ENCODE measurements at places on chromosomes 1 and 21.

DNA sequence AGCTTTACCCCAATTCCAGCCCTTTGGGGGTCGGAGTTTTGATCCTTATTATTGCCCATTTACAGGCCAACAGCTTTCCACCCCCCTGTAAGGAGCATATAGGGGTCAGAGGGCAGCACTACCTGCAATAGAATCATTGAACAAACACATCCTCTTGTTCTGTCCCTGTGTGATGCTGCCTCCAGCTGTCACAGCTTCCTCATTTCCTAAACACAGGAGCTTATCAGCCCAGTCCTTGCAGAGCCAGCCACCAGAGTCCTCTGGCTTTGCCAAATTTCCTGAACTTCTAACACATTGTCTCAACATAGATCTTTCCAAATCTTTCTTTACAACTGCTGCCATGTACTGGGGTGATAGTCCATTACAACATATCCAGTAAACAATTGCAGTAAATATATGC is 32.8 kb upstream of the PTBP2 start:
- no peak for DNase-seq

DNA sequence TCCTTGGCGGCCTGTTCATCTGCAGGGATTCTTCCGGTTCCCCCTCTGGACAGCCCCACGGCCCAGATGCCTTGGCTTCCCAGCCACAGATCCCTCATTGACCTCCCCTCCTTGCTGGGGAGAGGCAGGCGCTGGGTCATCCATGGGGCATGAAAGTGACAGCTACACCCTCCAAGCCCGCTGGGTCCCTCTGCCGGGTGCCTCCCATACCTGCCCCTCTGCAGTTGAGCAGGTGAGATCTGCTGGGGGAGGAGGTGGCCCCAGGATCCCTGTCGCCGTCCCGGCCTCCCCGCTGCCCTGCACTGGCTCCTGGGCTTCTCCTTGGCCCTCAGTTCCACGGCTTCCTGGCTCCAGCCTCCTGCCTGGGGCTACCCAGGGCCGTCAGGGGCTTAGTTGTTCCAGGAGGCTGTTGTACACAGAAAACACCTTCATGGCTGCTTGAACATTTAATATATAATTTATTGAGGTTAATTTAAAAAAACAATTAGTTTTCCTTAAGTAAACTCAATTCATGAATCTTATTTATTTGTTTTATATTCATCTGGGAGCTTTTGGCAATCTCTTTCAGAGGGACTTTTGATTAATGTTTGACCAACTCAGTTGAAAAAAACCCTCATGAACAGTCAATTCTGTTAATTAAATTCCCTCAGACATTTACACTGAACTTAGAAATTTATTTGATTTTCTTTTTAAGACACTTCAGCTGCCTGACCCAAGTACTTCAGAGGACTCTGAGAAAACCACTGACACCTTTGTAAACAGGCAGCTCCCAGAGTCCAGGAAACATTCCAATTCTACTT is 67.6 kb upstream of the ABCG1 start:
- no peak for DNase-seq

DNA sequence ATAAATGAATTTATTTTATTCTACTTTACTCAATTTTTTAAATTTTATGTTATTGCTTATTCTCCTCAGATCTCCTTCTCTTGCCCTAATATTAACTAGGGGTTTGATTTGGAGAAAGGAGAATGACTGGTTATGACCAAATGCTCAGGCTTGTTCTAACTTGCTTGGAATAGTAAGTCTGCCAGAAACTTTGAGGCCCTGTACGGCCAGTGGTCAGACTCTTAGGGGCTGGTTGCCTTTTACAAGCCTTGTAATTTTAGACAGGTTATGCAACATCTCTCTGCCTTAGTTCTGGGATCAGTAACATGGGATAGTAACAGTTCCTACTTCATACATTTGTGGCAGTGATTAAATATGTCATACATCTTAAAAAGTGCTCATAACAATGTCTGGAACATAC is 279.5 kb downstream of the DUSP10 start:
- no peak for DNase-seq

GRCh38 chr1:113946112-113946511 is 17.0 kb downstream of the HIPK1 start:
- DNase-seq = no peak

GRCh38 chr1:220895412-220895946 is 16.2 kb downstream of the HLX start:
- no peak for DNase-seq

- no peak for DNase-seq
Observed at GRCh38 chr1:81554534-81554933, 246.2 kb upstream of the ADGRL2 start.

DNA sequence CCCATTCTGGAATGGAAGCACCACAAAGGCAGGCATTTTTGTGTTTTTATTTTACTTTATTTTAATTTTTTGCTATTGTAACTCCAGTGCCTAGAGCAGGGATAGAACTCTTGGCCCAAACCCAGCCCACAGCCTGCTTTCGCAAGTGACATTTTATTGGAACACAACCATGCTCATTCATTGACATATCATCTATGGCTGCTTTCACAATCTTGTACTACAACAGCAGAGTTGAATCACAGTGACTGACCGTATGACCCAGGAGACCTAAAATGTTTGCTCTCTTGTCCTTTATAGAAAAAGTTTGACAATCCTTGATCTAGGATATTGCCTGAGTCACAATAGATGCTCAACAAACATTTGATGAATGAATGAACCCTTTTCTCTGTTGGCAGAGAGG is 83.9 kb upstream of the ATP1A1 start:
- no peak for DNase-seq

- no peak for DNase-seq
Observed at GRCh38 chr1:114750780-114751179, 7.0 kb downstream of the CSDE1 start.

- no peak for DNase-seq
Observed at GRCh38 chr1:62457955-62458354, 21.1 kb downstream of the USP1 start.

- DNase-seq = no peak
Observed at GRCh38 chr1:76548513-76549100, 318.7 kb upstream of the ST6GALNAC5 start.

GRCh38 chr1:227900571-227901051 is 47.1 kb downstream of the WNT9A start:
- no peak for DNase-seq

DNA sequence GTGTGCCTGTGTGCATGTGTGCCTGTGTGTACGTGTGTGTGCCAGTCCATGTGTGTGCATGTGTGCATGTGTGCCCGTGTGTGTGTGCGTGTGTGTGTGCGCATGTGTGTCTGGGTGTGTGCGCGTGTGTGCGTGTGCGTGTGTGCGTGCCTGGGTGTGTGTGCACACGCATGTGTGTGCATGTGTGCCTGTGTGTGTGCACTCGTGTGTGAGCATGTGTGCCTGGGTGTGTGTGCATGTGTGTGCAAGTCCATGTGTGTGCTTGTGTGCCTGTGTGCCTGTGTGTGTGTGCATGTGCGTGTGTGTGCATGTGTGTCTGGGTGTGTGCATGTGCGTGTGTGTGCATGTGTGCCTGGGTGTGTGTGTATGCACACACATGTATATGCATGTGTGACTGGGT is 28.7 kb upstream of the COL6A2 start:
- no peak for DNase-seq
